ENCODE measurements at places on chromosomes 7 and 10. TPM values are rescaled to one million over a fixed set of nuclear protein-coding genes. Genes with fewer than 3 reads are reported as not detected.

The RPP30 gene
- 48.8 TPM for total RNA-seq

DNA sequence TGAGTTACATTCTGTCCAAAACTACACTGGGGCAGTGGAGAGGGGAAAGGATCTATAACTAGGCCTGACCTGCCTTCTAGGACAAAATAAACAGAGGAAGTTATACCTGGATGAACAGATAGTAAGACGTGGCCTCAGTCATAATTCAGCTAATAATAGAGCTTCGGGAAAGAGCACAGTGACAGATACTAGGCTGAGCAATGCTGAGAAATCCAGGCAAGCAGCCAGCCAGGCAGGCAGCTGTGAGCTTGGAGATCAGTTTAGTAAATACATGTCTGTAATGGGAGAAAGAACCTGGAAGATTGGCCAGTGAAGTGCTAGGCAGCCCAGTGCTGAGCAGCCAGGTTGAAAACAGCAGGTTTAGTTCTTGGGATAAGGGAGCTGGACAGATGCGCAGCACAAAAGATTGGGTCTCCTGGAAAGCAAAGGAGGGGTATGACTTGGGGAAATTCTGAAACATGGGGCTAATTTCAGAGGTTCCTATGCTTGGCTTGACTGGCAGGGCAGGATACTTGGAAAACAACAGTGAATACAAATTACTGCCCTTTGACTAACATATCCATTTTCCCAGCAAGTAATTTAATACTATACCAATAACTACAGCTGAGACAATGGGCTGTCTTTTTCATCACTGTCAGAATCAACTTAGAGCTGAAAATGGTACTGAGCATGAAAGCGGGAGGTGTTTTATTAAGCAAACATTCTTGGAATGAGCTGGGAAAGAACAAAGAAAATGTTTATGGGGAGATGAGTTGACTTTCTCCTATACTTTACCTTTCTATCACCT is 140.8 kb downstream of the DGKB start:
- no peak for DNase-seq

DNA sequence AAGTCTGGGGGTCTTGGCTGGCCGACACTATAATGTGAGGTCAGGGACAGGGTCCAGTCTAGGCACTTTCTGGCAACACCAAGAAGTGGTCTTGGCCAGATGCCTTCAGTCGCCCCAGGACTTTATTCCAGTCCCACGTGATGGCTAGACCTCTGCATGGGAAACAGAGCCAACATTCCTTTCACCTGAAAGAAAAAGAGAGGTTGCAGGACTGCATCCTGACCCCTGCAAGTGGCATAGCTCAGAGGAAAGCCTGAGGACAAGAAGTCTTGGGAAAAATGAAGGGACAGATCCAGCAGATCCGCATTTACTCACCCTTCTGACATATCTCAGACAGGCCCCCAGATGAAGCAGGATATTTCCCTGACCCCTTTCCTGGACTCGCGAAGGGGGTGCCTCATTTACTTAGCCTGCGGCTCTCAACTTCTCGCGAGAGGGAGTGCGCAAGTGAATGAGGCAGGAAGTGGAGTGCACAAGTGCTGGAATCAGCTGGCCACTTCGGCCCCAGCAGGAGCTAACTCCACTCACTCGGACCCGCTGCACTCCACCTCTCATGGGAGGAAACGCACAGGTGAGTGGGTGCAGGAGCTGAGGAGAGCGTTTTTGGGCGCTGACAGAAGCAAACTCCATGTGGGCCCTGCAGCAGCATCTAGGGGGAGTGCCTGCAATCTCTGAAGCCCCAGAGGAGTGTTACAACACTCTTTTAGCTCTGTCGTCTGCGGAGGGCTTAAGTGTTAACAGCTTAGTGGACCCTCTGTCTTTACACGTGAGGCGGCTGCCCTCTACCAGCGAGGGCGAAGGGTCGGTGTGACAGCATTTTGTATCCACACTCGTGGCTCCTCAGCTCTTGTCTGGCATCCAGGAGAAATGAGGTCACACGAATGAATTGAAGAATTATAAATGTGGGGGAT is 916.2 kb upstream of the GHITM start:
- no peak for DNase-seq

DNA sequence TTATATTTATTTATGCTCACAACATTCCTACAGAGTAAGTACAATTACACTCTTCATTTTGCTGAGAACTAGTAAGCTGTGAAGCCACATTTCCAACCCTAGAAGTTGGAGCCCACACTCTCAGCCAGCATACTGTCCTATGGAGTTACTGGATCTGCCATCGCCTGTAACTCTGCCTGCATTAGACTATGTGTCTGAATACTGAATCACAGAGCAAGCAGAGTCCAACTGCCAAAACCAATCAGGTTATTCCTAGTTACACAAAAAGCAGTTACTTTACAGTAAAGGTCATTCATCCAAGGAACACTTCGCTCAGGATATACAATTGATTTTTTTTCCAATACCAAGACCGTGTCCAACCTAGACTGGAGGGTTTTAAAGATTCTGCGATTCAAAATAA is 21.5 kb downstream of the CTAGE6 start:
- DNase-seq, result no peak

DNA sequence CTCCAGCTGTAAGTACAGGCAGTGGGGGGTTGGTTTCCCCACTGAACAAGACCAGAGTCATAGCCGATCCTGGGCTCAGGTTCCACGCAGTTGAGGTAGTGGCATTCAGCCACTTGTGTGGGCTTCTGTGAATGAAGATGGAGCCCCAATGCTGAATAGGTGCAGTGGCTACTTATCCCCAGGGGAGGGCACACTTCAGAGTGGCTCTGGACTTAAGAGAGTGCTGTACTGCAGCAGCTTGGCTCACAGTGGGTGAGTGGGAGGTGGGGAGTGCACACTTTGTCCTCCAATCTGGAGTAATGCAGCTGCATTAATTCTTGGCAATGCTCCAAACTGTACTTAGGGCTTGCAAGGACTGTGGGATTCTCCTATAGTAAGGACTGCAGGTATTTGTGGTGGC is 81.9 kb downstream of the BUB3 start:
- DNase-seq, result no peak

GRCh38 chr10:71288461-71288860 is 30.6 kb upstream of the SLC29A3 start:
- no peak for DNase-seq
